ENCODE measurements at places on chromosomes 12 and 14. TPM values are rescaled to one million over a fixed set of nuclear protein-coding genes. Genes with fewer than 3 reads are reported as not detected.

- H3K36me3 ChIP-seq, result no peaks in the 10 kb centered on the region
- H3K27ac ChIP-seq, result no peak overlapping the region
- no peaks in the 10 kb centered on the region for H3K4me1 ChIP-seq
- H3K27me3 ChIP-seq, result no peaks in the 10 kb centered on the region
- DNase-seq, result no peak
Observed at GRCh38 chr14:29278301-29279263, 512.0 kb downstream of the FOXG1 start.

DNA sequence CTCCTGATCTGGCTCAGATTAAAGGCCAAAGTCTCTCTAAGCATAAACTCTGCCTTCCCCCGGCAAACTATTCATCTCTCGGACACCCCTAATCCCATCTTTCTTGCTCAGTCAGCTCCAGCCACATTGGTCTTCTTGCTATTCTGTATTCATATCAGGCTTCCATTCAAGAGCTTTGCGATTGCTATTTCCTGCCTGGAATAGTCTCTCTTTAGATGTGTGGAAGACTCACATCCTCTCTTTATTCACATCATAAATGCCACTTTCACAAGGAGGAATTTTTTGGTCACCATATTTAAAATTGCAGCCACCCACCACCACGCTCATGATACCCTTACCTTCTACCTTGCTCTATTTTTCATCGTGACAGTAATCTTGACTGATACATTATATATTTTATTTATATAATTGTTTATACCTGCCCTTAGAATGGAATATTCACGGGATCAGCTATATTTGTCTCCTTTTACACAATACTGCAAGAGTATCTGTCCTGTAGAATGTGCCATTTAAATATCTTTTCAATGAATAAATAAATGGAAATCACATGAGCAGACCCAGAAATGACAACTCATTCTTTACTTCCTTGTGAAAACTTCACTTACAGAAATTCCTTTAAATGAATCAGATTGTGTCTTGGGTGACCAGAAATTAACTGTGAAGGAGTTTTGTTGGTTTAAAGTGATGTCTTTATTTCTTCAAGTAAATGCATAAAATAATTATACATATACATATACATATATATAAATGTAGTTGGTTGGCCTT lies 780.6 kb upstream of the FLRT2 start:
- no peaks in the 10 kb centered on the region for H3K36me3 ChIP-seq
- H3K4me1 ChIP-seq, result no peaks in the 10 kb centered on the region

DNA sequence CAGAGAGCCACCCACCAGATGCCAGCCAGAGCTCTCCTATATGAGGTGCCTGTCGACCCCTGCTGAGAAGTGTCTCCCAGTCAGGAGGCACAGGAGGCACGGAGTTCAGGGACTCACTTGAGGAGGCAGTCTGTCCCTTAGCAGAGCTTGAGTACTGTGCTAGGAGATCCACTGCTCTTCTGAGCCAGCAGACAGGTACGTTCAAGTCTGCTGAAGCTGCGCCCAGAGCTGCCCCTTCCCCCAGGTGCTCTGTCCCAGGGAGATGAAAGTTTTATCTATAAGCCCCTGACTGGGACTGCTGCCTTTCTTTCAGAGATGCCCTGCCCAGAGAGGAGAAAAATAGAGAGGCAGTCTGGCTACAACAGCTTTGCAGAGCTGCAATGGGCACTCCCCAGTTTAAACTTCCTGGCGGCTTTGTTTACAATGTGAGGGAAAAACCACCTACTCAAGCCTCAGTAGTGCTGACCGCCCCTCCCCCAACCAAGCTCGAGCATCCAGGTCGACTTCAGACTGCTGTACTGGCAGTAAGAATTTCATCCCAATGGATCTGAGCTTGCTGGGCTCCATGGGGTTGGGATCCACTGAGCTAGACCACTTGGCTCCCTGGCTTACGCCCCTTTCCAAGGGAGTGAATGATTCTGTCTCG lies 146.7 kb upstream of the USP15 start:
- DNase-seq, result no peak
- no peaks in the 10 kb centered on the region for H3K36me3 ChIP-seq

DNA sequence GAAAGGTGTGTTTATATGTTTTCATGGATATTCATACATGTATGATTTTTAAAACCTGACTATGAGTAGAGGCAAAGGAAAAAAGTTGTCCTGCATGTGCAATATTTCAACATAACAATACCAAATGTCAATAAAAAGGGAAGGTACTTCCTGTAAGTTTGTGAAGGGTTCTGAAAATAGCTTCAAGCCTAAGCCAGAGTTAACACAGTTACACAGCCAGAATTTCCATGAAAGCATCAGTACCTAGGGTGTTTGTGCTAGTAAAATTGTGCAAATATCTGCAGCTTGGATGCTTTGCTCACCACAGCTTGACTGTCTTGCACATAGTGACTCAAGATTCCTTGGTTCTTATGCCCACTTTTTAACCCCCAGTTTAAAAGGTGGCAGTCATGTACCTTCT lies 193.1 kb upstream of the FAR2 start:
- no peaks in the 10 kb centered on the region for H3K27me3 ChIP-seq
- H3K27ac ChIP-seq, result no peak overlapping the region
- H3K4me3 ChIP-seq, result no peak overlapping the region
- no peak for DNase-seq
- H3K36me3 ChIP-seq, result no peaks in the 10 kb centered on the region
- no peaks in the 10 kb centered on the region for H3K4me1 ChIP-seq

The TMEM30B gene
- 3.2 TPM for total RNA-seq

The EEF1AKMT3 gene
- total RNA-seq, result 3.9 TPM
